ENCODE measurements at places on chromosomes 16 and 17.

- no peak for DNase-seq
- no peaks in the 10 kb centered on the region for H3K4me1 ChIP-seq
- no peaks in the 10 kb centered on the region for H3K36me3 ChIP-seq
- H3K27ac ChIP-seq = no peak overlapping the region
These were observed 7.3 kb upstream of the PRDM7 start for GRCh38 chr16:90084215-90084950.

- H3K36me3 ChIP-seq = no peaks in the 10 kb centered on the region
- H3K4me3 ChIP-seq = no peak overlapping the region
- H3K27me3 ChIP-seq = no peaks in the 10 kb centered on the region
- no peak for DNase-seq
- H3K4me1 ChIP-seq = peaks cover 12% of the 10 kb centered on the region
- no peak overlapping the region for H3K27ac ChIP-seq
These were observed 18.8 kb downstream of the B9D1 start for GRCh38 chr17:19343671-19344151.

GRCh38 chr17:1304962-1305563 lies 25.6 kb downstream of the TRARG1 start:
- no peaks in the 10 kb centered on the region for H3K4me1 ChIP-seq
- H3K4me3 ChIP-seq = no peak overlapping the region
- no peaks in the 10 kb centered on the region for H3K27me3 ChIP-seq
- DNase-seq = no peak

DNA sequence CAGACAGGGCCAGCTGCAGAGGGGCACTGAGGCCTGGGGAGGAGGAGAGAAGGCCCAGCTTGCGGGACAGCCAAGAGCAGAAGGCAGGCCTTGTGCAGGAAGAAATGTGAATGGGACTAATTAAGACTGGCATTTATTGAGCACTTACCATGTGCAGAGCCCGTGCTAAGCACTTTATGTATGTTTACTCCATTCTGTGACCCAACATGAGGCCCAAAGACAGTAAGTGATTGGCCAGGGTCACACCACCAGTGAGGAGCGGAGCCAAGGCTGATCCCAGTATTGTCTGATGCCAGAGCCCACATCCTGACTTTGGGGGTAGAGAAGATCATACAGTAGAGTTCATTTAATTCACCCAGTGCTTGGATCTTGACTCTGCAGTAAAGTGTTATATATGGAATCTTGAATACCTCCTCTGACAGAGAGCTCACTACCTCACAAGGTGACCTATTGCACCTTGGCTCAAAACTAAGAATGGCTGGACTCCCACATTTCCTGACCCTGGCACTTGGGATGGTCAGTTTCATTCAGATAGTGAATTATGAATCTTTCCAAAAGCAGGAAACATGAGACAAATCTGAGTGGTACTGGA lies 13.6 kb downstream of the KATNB1 start:
- DNase-seq = no peak
- H3K27me3 ChIP-seq = no peaks in the 10 kb centered on the region
- no peaks in the 10 kb centered on the region for H3K36me3 ChIP-seq
- H3K4me3 ChIP-seq = no peak overlapping the region

DNA sequence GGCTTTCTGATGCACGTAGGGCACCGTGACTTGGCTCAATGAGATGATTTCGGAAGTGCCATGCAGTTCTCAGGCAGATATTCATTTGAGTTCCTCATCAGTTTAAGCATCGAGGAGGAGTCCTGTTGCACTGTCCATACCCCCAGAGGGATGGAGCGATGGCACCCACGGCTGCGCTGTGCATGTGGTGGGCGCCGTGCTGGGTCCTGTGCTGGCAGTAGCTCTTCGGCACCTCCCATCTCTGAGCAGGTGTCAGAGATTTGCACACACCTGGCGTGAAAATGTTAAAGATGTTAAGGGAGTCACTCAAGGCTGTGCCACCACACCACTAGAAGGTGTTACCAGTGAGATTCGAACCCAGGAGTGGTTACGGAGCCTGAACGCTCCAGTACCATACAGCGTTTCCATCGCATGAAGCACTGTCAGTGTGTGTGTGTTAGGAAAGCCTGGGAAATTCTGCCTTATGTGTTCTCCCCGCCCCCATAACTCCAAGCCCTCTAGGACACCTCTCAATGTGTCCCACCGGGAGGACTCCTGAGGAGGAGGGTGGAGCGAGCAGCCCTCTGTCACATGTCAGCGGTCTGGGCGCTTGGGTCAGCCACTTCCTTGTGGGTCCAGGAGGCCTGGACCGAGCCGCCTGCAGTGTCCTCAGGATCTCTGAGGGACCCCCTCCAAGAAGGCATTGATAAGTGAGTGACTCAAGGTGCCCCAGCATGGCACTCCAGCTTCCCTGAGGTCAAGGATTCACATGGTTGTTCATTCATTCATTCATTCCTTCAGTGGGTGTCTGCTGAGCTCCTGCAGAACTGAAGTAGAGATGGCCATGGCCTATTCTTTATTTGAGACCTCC lies 3.8 kb downstream of the MRC2 start:
- H3K4me1 ChIP-seq = peaks cover 29% of the 10 kb centered on the region
- DNase-seq = no peak
- H3K4me3 ChIP-seq = no peak overlapping the region
- peak overlapping the region; percentile 5 for H3K27ac ChIP-seq

GRCh38 chr17:1563786-1564613 lies 1.4 kb upstream of the PITPNA start:
- no peak for DNase-seq
- no peak overlapping the region for H3K4me3 ChIP-seq
- H3K27me3 ChIP-seq = no peaks in the 10 kb centered on the region
- no peaks in the 10 kb centered on the region for H3K36me3 ChIP-seq
- no peak overlapping the region for H3K27ac ChIP-seq

DNA sequence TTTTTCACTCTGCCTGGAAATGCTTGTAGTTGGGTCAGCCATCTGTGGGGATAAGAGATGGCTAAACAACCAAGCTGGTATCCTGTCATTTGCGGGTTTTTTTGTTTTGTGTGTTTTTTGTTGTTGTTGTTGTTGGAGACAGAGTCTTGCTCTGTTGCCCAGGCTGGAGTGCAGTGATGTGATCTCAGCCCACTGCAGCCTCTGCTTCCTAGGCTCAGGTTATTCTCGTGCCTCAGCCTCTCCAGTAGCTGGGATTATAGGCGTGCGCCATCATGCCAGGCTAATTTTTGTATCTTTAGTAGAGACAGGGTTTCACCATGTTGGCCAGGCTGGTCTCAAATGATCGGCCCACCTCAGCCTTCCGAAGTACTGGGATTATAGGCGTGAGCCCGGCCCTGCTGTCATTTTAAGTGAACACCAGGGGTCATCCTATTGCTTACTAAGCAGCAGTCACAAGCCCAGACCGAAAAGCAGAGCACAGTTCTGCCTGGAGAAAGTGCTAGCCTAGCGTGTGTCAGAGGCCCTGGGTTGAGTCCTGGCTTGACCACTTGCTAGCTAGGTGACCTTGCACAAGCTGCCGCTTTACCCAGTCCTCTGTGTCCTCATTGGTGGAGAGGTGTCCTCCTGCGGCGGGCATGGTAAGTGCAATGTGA lies 4.6 kb downstream of the SMCR8 start:
- DNase-seq = no peak
- H3K27me3 ChIP-seq = no peaks in the 10 kb centered on the region
- peaks cover 2% of the 10 kb centered on the region for H3K36me3 ChIP-seq
- H3K27ac ChIP-seq = no peak overlapping the region
- H3K4me1 ChIP-seq = peaks cover 23% of the 10 kb centered on the region

- H3K27ac ChIP-seq = no peak overlapping the region
- H3K36me3 ChIP-seq = no peaks in the 10 kb centered on the region
- H3K27me3 ChIP-seq = no peaks in the 10 kb centered on the region
- peaks cover 10% of the 10 kb centered on the region for H3K4me1 ChIP-seq
- DNase-seq = no peak
These were observed 15.8 kb downstream of the GPR142 start for GRCh38 chr17:74383141-74383540.

Measured in Panc1 (cell line).